ENCODE measurements at places on chromosomes 3 and 15.
A peak's percentile ranks its signal among the peaks of the same experiment; 100 is the strongest.

GRCh38 chr15:77527164-77527778 is 105.4 kb downstream of the LINGO1 start:
- peak; percentile 62 for DNase-seq

GRCh38 chr3:103112273-103112672 is 677.5 kb downstream of the ZPLD1 start:
- DNase-seq: no peak

DNA sequence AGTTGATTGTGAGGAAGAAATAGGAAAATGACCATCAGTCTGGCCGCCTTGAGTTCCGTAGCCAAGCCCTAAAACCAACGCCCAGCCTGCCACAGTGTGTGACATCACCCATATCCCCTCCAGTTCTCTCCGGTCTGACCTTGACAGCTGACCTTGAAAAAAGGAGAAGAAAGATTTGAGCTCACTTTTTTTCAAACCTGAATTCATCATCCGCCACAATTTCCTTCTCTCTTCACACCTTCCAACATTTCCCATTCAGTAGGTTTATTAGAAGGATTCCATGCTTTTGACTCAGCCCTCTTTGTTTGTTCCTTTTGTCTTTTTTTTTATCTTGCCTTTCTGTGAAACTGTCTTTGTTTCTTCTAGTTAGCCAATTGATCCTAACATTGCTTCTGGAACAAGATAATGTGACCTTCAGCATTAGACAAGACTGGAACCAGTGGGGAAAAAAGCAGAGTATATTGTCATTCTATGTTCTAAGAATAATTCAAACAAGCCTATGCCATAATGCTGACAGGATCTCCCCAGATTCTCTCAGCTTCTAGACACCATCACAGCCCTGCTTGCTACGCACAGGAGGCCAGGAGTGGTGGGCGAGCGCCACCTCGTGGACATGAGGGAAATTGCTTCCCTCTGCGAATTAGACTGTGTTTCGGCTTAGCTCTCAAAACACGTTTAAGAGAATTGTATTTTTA is 283.1 kb downstream of the FGF12 start:
- DNase-seq: peak; percentile 83

GRCh38 chr15:96362755-96363651 is 32.5 kb downstream of the NR2F2 start:
- no peak for DNase-seq

- DNase-seq: no peak
Observed at GRCh38 chr3:71011565-71012287, 571.8 kb downstream of the FOXP1 start.

DNA sequence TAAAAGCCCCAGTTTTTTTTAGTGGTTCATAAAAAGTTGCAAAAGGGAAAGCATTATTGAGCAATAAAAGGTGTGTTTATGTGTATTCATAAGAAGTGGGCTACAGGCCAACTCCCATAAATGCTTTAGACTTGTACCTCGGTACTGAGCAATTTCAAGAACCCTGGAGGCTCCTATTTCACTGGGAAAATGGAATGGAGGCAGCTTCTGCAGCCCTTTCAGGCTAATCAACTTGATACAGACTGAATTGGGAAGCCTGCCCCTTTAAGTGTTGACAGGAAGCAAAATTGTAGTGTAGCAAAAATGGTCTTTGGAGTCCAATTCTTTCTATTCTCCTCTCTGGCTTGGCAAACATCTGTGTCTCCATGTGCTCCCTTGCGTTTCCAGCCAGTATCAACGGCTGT is 118.8 kb downstream of the ECT2 start:
- DNase-seq: no peak

GRCh38 chr3:43892526-43892925 is 201.8 kb downstream of the ABHD5 start:
- no peak for DNase-seq

GRCh38 chr15:52006702-52007340 is 12.2 kb upstream of the MAPK6 start:
- no peak for DNase-seq

DNA sequence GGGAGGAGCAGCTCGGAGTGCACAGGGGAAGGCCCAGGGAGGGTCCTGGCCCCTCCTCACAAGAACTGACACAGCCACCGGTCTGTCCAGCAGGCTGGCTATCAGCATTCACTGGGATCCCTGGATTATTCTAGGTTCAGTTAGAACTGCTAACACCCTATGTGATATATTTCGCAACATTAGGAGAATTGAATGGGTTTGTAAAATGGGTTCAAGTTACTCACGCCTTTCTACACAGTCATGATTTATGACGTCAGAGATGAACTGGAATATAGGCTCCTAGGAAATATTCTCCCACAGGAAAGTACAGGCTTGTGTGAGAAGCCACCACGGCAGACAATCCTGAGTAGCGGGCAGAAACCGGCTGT is 969 bp upstream of the BSN start:
- no peak for DNase-seq

GRCh38 chr3:15284121-15284889 is 48.1 kb downstream of the SH3BP5 start:
- peak; percentile 74 for DNase-seq

DNA sequence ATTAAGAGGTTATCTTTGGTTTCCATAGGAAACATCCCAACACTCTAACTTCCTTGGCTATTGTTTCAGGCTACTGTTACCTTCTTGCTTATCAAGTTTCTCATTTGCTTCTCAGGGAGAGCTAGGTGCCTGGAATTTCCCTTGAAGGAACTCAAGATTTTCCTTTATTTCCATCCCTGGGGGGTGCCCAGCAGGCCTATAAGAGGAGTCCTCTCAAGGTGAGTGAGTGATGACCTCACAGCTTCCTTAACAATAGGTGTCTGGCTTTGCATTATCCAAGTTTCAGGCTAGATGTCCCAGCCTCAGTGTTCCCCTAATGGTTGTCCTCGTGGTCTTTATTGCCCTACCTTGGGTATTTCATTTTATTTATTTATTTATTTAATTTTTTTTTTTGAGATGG is 12.1 kb upstream of the CTSH start:
- DNase-seq: no peak

DNA sequence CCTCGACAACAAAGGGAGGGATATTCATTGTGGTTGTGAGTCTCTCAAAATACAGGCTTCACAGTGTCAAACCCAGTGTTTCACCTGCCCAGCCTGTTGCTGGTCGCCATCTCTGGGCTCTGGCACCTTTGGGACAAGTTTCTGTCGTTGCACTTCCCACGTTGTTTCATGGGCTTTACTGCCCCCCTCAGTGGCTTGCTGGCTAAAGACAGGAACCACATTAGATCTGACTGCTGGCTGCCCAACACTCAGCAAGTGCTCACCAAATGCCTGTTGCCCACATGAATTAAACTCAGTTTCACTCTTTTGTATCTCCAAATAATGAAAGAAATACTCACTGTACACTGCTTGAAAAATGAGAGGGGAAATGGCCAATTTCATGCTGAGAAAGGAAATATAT is 27.6 kb downstream of the FOXL2 start:
- DNase-seq: no peak

DNA sequence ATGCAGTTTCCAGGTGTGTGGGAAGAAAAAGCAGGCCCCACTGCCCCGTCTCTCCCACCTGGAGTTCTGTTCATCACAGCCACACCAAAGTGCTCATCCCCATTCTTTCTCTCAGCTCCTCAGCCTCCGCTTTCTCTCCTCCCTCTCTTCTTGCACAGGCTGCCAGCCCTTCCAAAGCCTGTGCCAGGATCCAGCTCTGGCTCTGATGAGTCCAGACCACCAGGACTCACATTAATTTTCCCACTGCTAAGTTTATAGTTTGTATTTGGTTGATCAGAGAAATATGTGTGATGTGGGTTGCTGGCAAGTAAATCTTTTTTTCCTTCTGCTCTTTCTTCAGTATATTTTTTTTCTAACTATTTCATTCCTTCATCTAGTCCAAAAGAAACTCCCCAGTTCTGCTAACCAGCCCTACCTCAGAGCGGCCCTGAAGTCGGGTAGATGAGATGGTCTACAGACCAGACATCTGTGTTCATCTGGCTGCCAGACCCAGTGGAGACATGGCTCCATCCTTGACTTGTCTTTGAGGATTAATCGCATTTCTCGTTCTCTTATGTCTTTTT is 49.8 kb downstream of the BOC start:
- DNase-seq: no peak

- DNase-seq: no peak
Observed at GRCh38 chr3:82410366-82410765, 648.9 kb upstream of the GBE1 start.

DNA sequence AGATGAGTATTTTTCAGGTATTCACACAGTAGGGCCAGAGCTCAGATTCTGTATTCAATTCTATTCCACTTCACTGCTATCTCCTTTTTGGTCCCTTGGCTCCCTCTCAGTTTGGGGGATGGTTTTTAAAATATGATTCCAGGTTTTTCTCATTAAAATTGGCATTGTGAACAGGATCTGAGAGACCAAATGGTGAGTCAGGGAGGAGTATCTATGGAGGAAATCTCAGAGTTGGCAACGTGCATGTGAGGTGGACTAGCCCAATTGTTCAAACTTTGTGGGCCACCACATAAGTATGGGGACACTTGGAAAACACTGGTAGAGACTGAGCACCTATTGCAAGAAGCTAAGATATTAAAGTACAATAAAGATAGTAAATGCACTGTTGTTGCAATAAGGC is 53.9 kb upstream of the TTC14 start:
- no peak for DNase-seq

GRCh38 chr3:53689681-53690080 is 156.5 kb downstream of the CHDH start:
- no peak for DNase-seq

GRCh38 chr3:179083977-179084376 is 12.4 kb upstream of the ZMAT3 start:
- DNase-seq: no peak

GRCh38 chr15:70856884-70857561 is 3.1 kb upstream of the LARP6 start:
- no peak for DNase-seq

- DNase-seq: no peak
Observed at GRCh38 chr3:59411186-59411585, 361.4 kb upstream of the CFAP20DC start.

DNA sequence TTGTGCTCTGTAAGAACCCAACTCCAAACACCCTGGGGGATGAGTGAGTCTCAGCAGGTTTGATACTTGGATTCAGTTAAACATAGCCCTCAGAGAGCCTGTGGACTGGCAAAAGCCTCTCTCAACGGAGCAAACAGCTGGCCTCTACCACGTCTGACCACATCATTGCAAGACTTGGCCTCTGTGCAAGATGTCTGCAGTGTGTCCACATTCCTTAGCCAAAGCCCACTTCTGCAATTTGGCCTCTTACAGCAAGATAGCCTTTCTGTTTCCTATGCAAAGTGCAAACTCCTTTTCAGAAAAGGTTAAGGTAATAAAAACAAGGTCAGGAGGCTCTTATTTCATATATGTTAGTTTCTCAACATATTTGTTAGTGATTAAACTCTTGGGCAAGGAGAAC is 27.9 kb downstream of the FBN1 start:
- no peak for DNase-seq

GRCh38 chr15:63291507-63291906 is 14.1 kb downstream of the APH1B start:
- no peak for DNase-seq

- no peak for DNase-seq
Observed at GRCh38 chr3:133424937-133425869, 25.3 kb downstream of the BFSP2 start.

DNA sequence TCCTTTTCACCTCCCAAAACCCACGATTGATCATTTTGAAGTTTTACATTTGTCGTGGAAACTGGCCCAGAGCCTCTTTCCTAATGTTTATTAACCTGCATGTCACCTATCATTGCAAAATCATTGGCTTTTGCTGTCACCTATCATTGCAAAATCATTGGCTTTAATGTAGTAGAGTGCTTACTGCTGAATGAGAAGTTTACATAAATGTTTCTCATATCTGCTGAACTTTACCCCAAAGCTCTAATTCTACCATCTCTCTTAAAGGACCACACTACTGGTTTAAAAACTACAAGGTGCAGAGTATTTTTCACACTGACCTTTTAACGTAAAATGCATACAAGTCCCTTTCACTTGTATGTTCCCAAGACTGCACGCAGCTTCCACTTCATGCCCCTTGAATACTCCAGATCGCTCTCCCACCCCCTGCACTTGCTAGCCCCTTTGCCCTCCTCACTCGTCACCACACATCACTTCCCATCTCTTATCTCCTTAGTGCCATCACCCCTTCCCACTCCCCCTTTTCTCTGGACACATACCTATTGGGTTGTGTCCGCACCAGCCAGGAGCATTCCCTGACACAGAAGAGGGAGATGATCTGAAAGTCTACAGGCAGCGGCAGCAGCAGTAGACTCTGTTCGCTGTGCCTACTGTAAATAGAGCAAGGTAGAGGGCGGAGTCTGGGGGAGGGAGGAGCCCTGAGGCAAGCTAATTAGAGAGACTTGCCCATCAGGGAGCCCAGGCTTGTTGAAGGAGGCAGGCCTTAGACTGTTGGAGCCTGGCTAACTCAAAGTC is 30.2 kb upstream of the ATOSA start:
- no peak for DNase-seq

DNA sequence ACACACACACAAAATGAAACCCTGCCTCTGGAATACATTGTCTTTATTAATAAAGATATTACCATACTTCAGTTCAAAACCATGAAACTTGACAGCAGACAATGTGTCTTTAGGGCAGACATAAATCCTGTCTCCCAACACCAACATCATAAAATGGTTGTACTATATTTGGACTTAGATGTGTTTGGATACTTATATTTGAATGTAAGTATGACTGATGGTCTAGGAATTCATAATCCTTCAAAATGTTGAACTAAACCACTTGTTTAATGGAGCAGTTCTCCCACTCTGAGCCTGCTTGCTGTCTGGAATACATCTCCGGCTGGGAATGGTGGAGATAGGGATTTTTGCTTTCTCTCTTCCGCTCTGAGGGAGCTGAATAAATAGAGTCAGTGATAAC is 10.6 kb downstream of the FBN1 start:
- DNase-seq: no peak

DNA sequence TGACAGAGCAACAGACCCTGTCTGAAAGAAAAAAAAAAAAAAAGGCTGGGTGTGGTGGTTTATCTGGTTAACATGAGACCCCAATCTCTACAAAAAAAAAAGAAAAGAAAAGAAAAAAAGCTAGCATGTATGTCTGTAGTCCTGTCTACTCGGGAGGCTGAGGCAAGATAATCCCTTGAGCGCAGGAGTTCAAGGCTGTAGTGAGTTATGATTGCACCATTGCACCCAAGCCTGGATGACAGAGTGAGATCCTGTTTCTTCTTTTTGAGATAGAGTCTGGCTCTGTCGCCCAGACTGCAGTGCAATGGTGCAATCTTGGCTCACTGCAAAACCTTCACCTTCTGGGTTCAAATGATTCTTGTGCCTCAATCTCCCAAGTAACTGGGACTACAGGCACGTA is 8.4 kb upstream of the DHX30 start:
- DNase-seq: no peak

GRCh38 chr3:9397906-9398699 is 688 bp downstream of the SETD5 start:
- peak; percentile 33 for DNase-seq

DNA sequence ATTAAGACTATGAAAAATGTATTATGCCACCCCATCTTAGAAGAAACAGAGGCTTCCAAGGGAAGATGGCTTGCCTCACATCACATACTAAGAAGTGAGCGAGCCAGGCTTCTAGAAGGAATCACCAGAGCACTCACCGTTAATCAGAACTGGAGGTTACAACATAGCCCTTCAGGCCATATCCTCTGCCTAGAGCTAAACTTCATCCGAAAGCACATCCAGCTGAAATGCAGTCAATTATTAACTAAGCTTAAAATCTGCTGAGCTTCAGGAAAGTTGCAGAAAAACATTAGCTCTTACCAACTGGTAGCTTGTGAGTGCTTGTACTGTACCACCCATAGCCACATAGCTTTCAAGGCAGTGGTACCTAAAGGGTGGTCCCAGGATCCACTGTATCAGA is 483.2 kb downstream of the TBL1XR1 start:
- DNase-seq: no peak
